ENCODE measurements at places on chromosomes 6 and 20.

DNA sequence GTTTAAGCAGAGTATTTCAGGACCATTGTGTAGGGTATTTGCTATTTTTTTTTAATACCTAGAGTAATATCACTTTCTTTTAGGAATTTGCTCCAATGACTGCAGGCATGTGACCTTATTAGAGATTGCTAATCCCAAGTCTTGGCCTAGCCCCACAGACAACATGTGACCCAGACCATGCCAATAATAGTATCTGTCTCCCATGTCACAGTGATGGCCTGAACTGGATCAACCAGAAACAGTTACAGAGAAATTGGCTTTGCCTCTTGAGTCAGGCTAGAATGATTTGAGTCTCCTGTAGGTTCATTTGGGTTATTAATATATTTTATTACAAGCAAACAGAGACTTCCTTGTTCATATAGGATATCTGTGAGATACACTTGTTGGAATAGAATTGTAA, 116.8 kb downstream of the DNAH8 start:
- DNase-seq, result no peak

DNA sequence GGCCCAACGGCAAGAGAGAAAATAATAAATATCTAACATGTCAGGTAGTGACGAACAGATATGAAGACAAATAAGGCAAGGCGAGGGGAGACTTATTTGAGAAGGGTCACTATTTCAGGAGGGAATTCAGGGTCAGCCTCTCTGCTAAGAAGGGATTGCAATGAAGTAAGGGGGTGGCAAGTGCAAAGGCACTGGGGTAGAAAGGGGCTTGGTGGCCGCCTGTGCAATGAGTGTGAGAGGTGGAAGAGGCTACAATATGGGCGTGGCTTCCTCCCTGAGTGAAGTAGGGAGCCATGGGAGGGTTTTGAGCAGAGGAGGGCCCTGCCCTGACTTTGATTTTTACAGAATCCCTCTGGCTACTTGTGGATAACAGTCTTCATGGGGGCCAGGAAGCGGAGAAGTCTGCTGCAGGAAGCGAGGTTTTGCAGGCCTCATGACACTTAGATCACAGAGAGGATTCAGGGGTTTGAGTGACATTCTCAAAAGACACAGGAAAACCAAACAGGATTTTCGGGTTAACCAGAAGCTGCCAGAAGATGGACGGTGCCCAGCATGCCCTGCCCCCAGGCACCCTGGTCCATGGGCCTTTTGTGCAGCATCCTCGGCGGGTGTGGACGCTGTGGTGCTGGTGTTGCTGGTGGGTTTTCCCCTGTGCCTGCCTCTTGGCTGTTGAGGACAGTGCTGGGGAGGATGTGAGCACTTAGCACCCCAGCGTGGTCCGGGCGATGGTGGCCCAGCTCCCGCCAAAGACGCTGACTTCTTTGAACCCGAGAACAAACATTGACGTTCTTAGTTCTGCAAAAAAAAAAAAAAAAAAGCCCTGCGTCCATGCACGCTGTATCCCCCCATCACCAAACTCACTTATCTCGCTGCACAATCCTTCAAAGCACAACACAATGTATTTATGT, 124.2 kb upstream of the PTPN1 start:
- no peak for DNase-seq

- no peak for DNase-seq
Observed at GRCh38 chr20:46156065-46156464, 38.0 kb downstream of the CD40 start.

GRCh38 chr6:147105786-147106185, 98.4 kb upstream of the STXBP5 start:
- DNase-seq, result no peak

GRCh38 chr20:57435498-57436222, 44.5 kb downstream of the RBM38 start:
- no peak for DNase-seq

- peak; percentile 81 for DNase-seq
Observed at GRCh38 chr6:105600336-105601260, 197.7 kb upstream of the PREP start.

- DNase-seq, result no peak
Observed at GRCh38 chr6:125393449-125393858, 91.7 kb upstream of the HDDC2 start.

DNA sequence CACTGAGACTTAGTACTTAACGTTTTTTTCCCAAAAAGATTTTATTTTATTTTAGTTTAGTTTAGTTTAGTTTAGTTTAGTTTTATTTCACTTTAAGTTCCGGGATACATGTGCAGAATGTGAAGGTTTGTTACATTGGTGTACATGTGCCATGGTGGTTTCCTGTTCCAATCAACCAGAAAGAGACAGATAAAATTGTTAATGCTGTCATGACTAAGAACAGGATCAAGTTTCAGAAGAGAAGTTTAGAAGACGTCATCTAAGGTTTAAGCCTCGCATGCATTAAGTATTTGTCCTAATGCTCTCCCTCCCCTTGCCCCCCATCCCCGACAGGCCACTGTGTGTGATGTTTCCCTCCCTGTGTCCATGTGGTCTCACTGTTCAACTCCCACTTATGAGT, 540.0 kb downstream of the KHDRBS2 start:
- no peak for DNase-seq

GRCh38 chr6:112691289-112691688, 344.2 kb downstream of the RFPL4B start:
- peak; percentile 95 for DNase-seq

DNA sequence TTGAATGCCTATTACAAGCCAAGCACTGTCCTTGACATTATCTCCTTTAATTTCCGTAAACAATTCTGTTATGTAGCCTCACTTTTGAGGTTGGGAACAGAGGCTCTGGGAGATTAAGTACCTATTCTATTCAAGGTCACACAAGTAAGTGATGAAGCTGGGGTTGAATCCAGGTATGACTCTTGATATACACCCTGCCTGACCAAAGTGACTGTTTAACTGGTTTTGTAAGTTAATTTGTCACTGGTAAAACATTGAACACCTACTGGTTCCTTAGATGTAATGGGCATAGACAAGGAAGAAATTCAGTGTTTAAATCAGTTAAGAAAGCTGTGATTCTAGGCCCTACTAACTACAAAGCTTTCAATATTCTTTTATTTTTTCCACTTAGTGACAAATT, 22.9 kb downstream of the GTF2H5 start:
- no peak for DNase-seq

GRCh38 chr20:32585011-32585585, at the start of gene NOL4L:
TSS of gene NOL4L (minus strand) at chr20:32585333. CDS start at chr20:32584890, 443 bp downstream.
- DNase-seq, result peak; percentile 36

- peak; percentile 63 for DNase-seq
Observed at GRCh38 chr20:58481481-58482021, 33.6 kb downstream of the APCDD1L start.

- DNase-seq, result peak; percentile 87
Observed at GRCh38 chr6:130421585-130421984, 55.8 kb downstream of the TMEM200A start.

DNA sequence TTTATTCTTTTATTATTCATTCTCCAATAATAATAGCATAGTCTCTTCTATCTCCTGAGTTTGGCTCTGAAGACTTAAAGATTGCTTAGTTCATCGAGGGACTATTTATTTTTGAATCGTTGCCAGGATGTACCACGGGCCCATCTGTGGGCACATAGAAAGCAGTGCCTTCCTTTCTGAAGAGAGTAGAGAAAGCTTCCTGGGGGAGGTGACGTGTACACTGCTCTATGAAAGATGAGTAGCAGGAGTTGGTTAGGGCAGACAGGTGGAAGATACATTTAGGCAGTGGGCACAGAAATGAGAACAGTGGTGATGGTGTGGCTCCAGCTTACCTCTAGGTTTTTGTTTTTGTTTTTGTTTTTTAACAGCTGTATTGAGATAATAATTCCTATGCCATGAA, 98.4 kb downstream of the CDKAL1 start:
- DNase-seq, result no peak

- DNase-seq, result no peak
Observed at GRCh38 chr6:70857387-70858077, 99.3 kb downstream of the B3GAT2 start.

DNA sequence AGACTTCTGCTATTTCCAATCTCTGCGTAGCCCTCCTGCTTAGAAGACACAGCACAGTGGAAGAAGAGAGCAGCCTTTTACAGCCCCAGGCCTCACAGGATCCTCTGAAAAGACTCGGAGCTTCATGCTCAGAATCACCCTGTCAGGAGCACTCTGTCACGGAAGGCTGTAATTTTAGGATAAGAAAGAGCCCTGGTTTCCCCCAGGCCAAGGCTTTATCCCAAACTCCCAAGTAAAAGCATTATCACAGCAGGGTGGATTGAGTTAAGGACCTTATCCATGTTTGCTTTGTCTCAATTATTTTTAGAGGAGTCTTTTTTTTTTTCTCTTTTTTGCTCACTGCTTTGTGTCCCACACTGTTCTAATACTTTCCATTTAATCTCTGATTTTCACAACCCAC, 39.2 kb downstream of the ANKS1A start:
- DNase-seq, result no peak

DNA sequence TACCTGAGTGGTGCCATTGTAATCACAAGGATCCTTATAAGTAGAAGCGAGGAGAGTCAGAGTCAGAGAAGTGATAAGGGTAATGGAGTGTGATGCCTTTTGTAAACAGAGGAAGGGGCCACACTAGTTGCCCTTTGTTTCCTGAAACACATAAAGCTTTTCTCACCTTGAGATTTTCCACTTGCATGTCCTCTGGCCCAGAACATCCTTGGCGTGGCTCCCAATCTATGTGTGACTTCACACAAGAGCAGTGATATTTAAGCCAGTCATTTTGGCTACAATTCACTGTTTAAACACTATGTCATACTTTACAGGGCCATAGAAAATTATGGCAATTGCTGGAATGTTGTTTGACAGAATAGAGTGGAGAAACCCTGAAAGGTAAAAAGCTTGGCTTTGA, 121.2 kb upstream of the BTN3A2 start:
- DNase-seq, result no peak

DNA sequence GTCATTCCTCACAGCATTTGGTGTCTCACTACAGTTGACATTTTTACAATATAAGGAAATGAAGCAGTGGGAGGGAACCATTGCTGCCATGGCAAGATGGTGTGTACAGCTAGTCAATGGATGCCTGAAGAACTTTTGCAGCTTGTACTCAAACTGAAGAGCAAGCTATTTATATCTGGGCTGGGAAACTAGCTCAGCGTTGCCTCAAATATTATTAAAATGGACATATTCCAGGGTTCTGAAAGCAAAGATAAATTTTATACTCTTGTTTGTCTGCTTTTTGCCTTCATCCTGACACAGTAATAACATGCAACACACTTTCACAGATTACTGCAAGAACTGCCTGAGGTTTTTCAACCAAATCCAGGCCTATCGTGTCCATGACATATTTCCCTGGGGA, 156.4 kb upstream of the COL21A1 start:
- DNase-seq, result no peak

DNA sequence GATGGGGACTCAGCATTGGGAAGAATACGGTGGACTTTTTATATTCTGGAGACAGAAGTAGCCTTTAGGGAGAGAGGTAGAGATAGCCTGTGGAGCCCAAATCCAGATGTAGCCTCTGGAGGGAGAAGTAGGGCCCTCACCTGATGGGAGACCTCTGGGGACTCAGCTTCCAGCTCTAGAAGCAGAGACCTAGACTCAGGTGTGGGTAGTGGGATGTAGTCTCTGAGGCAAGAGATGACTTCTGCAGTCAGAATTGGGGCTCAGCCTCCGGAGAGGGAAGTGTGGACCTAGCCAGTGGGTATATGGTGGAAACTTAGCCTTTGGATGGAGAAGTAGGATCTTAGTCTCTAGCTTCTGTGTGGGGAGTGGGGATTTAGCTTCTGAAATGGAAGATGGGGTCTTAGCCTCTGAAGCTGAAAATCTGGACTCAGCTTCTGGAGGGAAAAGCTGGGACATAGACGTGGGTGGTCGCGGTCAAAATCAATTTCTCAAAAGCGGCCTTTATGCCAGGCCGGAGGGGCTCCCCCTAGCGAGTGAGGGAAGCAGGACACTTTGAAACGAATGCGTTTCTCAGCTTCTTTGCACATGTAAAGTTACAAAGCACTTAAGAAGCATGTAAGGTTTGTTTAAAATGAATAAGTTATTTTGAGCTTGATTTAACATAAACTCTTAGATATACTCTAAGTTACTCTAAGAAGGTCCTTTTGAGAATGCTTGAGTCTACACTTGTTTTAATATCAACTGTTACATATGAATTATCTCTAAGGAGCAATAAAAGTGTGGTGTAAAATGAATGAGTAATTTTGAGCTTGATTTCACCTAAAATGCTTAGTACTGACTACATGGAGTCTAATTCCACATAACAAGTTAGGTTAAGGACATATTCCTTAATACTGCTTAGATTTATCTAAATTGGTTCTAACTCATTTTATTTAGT, 12.9 kb upstream of the ZNF343 start:
- peak; percentile 42 for DNase-seq

DNA sequence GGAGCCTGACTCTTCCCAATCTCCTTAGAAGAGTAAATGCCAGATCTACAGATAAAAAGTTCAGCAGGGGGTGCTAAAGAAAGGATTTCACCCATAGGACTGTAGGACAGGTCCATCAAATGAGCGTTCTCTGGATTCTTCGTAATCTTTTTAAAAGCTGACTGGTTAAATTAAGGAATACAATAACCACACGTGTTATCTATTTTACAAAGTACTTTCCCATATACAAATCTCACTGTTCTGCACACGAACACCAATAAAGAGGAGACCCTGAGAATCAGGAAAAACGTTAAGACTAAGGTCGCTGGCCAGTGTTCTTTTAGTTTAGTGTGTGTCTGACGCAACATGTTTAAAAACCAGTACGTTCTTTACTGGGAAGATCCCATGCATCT, 542 bp downstream of the TUBE1 start:
- peak; percentile 69 for DNase-seq

- no peak for DNase-seq
Observed at GRCh38 chr6:82038631-82039030, 208.9 kb downstream of the IBTK start.

DNA sequence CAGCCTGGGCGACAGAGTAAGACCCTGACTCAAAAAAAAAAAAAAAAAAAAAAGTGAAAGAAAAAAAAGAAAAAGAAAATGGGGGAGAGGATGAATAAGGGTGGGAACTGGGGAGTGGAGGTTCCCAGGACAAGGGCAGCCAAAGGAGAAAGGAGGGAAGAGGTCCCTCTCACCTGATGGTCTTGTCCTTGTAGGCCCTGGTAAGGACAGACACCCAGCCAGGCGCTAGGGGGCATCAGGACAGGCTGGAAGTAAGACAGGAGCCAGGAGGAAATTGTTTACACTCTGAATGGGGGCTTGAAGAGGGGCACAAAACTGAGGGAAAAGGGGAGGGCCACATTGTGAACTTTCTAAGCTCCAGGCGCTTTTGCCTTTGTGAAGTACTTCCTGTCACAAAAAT, 2.3 kb upstream of the ALDH5A1 start:
- peak; percentile 32 for DNase-seq

- no peak for DNase-seq
Observed at GRCh38 chr6:111837641-111838500, 35.4 kb downstream of the FYN start.

GRCh38 chr6:71053475-71053874, 96.6 kb upstream of the B3GAT2 start:
- no peak for DNase-seq
